NCI-H446 treated with DMSO at 0.1 percent for 48 hours (cell line): ENCODE measurements at places on chromosomes 2 and 18.

DNA sequence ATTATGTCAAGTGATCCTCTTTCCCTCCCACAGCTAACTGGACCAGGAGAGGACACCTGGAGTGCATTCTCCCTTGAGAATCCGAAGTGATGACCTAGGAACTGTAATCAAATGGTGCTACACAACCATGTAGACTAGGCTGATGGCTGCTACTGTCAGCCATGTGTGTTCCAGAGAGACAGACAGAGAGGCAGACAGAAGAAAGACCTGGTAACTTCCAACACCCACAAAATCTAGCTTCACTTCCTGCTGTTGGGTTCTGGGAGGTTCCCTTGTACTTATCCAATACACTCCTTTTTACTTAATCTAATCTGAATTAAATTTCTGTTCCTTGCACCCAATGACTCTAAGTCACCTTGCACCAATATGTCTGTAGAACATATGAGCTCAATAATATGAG lies 72.3 kb downstream of the AAK1 start:
- DNase-seq: no peak

DNA sequence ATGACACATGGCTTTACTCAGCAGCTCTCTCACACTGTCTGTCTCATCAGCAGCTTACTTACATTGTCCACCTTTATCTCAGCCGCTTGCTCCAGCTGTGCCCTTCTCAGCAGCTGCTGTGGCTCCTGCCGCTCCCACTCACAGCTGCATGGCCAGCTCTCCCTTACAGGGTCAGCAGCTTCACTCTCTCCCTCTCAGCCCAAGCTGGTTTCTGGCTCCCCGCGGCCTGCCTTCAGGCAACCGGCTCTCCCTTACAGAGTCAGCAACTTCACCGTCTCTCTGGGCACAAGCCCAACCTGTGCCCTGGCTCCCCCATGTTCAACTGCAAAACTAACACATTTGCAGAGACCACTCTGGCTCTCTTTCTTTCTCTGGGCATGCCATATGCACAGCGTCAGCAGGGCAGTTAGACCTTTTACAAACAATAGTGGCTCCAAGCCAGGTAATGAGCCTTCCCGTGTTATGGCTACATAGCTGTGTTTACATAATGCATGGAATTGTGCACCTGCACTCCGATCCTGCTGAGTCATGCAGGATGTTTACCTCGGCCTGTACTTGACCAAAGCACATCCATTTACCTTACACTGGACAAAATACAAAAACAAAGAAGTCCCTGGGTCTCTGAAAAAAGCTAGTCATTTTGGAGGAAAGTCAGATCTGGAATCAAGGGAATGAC lies 167.3 kb downstream of the DOK6 start:
- no peak for DNase-seq

DNA sequence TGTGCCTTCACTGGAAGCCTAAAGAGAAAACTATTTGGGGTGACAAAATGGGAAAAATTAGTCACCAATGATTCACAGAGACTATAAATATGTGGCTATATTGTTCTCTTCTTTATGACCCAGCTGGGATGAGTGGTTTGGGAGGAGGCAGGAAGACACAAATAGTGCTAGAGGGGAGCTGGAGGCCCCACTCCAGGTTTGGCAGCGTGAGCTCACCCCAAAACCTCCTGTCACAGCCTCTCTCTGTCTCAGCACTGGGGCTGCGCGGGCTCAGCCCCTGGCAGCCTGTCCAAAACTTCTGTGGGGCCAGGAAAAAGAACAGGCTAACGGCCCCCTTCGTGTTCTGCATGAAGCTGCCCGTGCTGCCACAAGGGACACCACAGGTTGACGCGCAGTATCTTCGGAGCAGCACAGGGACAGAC lies 73.2 kb upstream of the LCLAT1 start:
- DNase-seq: no peak

- no peak for DNase-seq
Measured at GRCh38 chr2:186558512-186559276, 31.2 kb upstream of the ITGAV start.

DNA sequence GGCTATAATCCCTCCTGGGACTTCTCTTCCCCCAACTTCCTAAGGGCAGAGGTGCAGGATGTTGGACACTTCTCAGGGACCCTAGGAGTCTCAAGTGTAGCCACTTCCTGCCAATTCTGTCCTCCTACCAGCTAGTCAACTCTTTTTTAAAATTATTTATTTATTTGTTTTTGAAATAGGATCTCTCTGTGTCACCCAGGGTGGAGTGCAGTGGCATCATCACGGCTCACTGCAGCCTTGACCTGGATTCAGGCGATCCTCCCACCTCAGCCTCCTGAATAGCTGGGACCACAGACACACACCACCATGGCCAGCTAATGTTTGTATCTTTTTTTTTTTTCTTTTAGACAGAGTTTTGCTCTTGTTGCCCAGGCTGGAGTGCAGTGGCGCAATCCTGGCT lies 11.5 kb downstream of the SFTPB start:
- no peak for DNase-seq

DNA sequence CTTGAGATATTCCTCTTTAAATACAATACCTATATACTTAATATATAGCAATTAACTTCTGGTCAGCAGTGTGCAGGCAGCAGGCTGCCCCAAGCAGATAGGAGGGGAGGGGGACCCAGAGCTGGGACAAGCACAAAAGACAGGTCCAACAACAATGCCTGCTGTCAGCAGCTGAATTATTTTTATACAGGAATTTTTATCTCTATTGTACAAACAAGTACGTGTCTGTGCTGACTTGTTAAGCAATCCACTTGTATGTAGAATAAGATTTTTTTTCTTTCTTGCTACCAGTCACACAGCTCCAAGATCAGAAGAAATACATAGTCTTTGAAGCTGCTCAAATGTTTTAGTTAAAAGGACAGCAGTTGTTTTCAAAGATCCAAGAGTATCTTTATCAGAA lies 16.7 kb downstream of the BCL11A start:
- no peak for DNase-seq

DNA sequence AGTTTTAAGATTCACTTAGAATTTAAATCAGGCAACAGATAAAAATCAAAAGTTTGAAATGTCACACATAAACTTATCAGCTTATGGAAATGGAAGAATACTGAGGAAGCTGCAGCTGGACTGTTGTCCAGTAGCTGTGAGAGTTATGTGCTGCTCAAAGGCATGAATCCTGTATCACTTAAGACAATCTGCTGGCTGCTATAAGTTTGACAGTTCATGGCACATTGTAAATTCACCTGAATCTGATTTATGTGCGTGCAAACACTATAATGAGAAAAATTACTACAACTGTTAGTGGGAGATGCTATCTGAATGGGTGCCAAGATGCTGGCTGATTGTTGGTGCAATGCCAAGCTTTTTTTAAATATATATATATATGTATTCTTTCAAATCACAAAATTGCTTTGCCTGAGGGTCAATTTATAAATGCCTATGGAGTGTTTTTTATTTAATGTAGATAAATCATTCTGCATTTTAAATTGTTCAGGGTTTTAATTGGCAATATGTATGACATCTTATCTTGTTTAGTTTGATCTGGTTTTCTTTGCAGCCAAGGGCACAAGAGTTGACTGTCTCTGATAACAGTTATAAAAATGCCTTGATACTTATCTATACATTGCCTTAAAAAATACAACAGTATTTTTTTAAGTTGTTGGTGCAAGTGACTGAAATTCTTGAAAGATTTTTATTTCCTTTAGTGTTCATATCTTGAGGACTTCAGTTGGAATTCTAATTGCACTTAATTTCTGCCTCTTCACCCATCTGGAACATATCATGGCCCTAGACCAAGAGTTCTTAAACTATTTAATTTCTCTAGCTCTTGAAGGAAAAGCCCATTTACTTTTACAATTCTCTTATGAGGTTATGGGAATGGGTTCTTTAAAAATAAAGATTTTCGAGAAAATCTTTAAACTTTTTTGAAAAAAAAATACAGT lies 48.7 kb downstream of the CAVIN2 start:
- no peak for DNase-seq

DNA sequence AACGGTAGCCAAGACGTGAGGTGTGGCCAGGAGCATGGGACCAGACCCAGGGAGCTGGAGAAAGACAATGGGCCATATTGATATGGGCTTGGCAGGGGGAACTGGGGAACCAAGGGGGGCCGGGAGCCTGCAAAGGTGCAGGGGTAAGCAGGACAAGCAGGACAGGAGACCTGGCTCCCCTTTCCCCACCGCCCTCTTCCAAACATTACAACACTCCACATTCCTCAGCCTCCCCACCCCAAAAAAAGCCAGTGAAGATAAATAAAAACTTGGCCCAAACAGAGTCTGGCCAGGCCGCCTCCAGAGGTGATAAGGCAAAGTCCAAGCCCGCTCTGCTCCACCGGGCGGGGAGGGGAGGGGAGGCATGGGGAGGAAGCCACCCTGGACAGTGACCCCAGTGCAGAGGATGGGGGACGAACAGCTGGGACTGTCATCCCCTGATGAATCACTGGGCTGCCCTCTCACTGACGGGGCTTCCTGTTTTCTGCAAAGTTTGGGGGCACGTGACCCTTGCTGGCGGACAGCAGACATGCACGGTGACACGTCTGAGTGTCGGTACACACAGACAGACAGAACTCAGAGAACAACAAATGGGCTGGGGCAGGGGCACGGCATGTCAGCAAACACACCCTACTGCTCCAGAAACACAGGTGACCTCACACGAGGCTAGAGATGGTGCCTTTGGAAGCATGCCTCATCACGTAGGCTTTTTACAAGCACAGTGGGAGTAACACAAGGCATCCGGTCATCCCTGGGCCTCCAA lies 100.2 kb downstream of the TNS1 start:
- DNase-seq: no peak

- no peak for DNase-seq
Measured at GRCh38 chr18:48238206-48238605, 171.0 kb downstream of the ZBTB7C start.

GRCh38 chr2:235002198-235003095 lies 50.6 kb downstream of the SH3BP4 start:
- peak; percentile 46 for DNase-seq

- no peak for DNase-seq
Measured at GRCh38 chr2:239605976-239606375, 205.2 kb upstream of the HDAC4 start.

DNA sequence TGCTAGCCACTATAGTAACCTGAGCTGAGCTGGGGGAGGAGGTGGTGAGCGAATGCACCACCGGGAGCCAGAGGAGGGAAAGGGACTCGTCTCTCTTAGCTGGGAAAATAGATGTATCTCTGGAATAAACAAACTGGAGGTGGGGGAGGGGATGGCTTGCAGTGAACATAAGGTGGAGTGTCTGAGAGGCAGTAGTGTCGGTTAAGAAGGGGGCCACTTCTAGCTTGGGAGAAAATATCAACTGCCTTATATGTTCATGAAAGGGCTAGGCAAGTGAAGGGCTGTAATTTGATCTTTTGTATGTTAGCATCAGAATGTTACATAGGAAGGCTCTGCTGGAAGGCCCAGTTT lies 2.2 kb downstream of the SETBP1 start:
- DNase-seq: no peak
